ENCODE measurements at places on chromosomes 2 and 18. TPM values are rescaled to one million over a fixed set of nuclear protein-coding genes. Genes with fewer than 3 reads are reported as not detected.

DNA sequence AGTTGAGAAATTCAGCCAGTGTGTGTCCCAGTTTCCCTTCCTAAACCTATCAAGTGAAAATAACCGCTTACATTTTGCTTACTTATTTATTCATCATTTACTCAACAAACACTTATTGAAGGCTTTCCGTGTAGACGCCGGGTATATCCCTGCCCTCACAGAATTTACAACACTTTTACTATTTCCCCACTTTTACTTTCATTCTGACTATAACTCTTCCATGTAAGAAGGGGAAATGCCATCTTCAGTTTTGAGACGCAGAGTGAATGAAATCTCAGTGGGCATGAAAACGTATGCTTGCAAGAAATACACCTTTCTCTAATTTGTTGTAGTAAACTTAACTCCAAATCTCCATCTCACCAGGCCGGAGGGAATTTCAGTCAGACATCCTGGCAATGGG lies 251.0 kb upstream of the CHAC2 start:
- H3K27me3 ChIP-seq = no peaks in the 10 kb centered on the region
- no peak for DNase-seq
- H3K4me3 ChIP-seq = no peak overlapping the region

The MOB1A gene
- total RNA-seq = 132 TPM

The PTPN2 gene
- 50.3 TPM for total RNA-seq

GRCh38 chr2:25041307-25041927 lies 459 bp upstream of the EFR3B start:
- H3K36me3 ChIP-seq = no peaks in the 10 kb centered on the region
- peak overlapping the region; percentile 46 for H3K4me3 ChIP-seq
- H3K4me1 ChIP-seq = peaks cover 26% of the 10 kb centered on the region
- DNase-seq = peak; percentile 50
